ENCODE measurements at places on chromosomes 11 and 22. TPM values are rescaled to one million over a fixed set of nuclear protein-coding genes. Genes with fewer than 3 reads are reported as not detected.

DNA sequence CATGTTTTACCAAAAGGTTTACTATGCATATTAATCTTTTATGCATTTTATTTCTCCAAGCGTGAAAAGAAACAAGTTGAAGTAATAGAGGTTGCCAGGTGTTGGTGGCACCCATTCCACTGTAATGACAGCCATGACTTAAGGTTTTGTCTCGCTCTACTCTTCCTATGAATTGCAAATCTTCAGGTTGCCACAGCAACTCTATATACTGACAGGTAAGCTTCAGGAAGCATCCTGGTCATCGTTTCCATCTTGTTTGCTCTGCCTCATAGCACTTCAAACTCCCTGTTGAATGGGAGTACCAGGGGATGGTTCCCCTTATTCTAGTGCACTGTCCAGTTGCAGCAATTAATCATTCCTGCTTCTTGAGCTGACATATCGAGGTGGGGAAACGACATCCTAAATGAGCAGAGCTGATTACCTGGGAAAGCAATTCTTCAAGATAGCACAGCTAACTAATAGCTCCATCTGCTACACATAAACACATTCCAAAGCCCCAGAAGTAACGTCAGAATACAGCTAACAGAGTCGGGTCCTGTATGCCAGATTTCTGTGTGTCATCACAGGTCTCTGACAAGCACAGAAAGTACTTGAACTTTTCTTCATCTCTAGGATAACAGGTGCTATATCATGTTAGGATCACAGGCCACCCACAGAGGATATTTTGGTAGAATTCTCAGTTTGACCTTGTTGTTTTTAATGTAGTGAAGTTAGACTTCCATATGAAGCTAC, 80.3 kb downstream of the CADM1 start:
- DNase-seq: no peak

The MYOD1 gene
- total RNA-seq: not detected

The ADM2 gene
- total RNA-seq: 0.48 TPM

The OR10A6 gene
- not detected for total RNA-seq

The KRTAP5-1 gene
- total RNA-seq: not detected

The APOL4 gene
- total RNA-seq: 0.13 TPM

DNA sequence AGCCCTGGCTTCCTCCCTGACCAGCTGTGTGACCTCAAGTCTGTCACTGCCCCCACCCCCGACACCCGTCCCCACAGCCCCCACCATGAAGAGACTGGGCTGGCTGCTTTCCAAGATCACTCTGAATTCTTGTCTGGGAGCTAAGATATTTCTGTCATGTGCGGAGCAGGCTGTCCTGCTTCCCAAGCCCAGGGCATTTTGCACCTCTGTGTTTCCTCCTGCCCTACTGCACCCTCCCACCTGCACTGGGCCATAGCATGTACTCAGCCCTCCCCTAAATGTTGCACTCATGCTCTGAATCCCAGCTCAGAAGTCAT, 30.3 kb upstream of the MYEOV start:
- DNase-seq: no peak

The MPPED2 gene
- total RNA-seq: not detected

Data from GM12878 (cell line).